Upper lobe of left lung (tissue), 6 donors: ENCODE measurements at places on chromosomes 3 and 15. TPM values are rescaled to one million over a fixed set of nuclear protein-coding genes. Genes with fewer than 3 reads are reported as not detected.

GRCh38 chr15:29270169-29270955 lies 740 bp upstream of the NSMCE3 start:
- no peaks in the 10 kb centered on the region for H3K27me3 ChIP-seq
- H3K4me3 ChIP-seq = peak overlapping the region; percentile 81
- no peak for DNase-seq
- peak overlapping the region; percentile 95 for H3K27ac ChIP-seq

DNA sequence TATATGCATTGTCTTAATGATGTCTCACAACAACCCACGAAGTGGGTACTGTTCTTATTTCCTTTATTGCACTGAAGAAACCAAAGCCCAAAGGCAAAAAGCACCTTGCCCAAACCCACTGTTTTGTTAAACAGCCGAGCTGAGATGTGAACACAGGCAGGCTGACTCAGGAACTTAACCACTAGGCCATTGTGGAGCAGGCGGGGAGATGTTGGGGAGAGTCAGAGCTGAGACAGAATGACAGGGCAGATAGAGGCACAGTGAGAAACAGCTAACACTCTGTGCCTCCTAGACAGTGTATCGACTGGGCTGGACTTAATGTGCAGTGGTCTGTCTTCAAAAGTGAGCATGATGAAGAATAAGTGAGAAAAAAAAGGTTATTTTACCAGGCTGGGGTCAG lies 56.5 kb downstream of the RPLP1 start:
- no peaks in the 10 kb centered on the region for H3K27me3 ChIP-seq
- no peak for DNase-seq
- H3K4me3 ChIP-seq = no peak overlapping the region
- no peaks in the 10 kb centered on the region for H3K4me1 ChIP-seq
- no peaks in the 10 kb centered on the region for H3K36me3 ChIP-seq
- no peak overlapping the region for H3K27ac ChIP-seq

DNA sequence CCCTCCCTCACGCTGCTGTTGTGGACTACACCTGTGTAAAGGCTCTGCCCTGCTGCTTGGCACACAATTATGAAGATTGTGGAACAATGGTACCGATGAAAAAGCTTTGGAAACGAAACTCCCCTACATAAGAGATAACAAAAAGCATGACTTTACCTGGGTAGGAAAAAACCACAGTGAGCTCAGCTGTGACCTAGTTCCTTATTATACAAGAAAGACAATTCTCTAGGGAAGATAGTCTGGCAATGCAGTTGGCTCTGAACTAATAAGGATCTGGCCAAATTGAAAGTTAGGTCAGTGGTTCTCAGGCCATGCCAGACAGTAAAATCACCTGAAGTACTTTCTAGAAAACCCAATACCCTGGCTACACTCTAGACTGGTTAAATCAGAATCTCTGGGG lies 16.1 kb downstream of the CLEC3B start:
- H3K4me1 ChIP-seq = peaks cover 5% of the 10 kb centered on the region
- H3K27me3 ChIP-seq = no peaks in the 10 kb centered on the region
- no peak for DNase-seq
- H3K4me3 ChIP-seq = no peak overlapping the region
- no peaks in the 10 kb centered on the region for H3K36me3 ChIP-seq

DNA sequence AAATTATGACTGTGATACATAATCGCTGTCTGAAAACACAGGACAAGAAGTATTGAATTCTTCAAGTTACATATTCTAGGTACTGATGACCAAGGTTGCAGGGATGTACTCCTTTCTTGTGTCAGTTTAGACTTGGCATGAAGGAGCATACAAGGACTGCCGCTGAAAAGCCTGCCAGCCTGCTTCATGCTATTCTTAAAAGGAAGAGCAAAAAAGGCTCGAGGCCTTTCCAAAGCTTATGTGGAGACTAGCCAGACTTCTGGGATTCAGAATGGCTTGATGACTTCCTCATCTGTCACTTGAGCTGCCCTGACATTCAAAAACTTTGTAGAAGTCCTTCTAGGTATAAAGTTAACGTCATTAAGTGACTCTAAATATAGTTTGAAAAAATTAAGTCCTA lies 92.0 kb downstream of the CADM2 start:
- no peaks in the 10 kb centered on the region for H3K4me1 ChIP-seq
- no peak overlapping the region for H3K4me3 ChIP-seq
- no peaks in the 10 kb centered on the region for H3K36me3 ChIP-seq
- H3K27ac ChIP-seq = no peak overlapping the region
- no peaks in the 10 kb centered on the region for H3K27me3 ChIP-seq

DNA sequence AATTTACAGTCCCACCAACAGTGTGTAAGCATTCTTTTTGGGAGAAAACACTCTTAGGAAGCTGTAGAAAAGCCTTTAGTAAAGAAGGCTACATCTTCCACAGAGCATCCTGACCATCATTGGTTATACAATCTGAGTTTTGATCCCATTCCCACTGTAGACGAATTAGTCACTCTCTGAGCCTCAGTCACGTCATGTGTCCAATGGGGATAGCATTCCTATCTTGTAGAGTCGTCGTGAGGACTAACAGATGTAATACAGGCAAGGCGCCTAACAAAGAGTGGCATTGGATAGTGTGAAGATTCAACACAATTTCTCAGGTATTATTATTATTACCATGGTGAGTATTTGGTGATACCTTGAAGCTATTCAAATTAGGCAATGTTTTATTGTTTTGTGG lies 44.0 kb upstream of the ALDH1A3 start:
- no peaks in the 10 kb centered on the region for H3K36me3 ChIP-seq
- H3K4me1 ChIP-seq = no peaks in the 10 kb centered on the region
- no peaks in the 10 kb centered on the region for H3K27me3 ChIP-seq
- no peak overlapping the region for H3K4me3 ChIP-seq
- no peak overlapping the region for H3K27ac ChIP-seq
- no peak for DNase-seq

FBXO40 gene
- total RNA-seq = not detected
